ENCODE measurements at places on chromosomes 1 and 21.

DNA sequence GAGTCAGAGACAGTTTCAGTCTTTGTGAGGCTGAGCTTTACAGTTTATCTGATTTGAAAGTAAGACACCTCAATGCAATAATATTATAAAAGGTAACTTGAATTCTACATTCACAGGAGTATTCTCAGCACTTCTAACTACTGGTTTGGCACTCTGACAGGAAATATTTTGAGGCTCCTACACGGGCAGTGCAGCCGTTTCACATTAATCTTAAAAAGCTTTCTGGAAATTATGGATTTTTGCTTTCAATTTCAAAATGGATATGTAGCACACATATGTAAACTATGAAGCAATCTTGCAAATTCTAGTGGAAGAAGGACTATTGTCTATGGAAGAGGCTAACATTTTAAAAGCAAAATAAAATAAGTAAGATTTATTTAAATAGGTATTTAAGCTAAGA lies 262.9 kb upstream of the SNX7 start:
- DNase-seq, result peak; percentile 39

GRCh38 chr1:172826096-172826741 lies 167.3 kb downstream of the FASLG start:
- DNase-seq, result peak; percentile 91

GRCh38 chr1:89596698-89597097 lies 36.2 kb upstream of the LRRC8C start:
- no peak for DNase-seq

- peak; percentile 41 for DNase-seq
These were observed 7.3 kb upstream of the DEDD start for GRCh38 chr1:161139766-161140165.
